ENCODE measurements at places on chromosomes 3 and 15.

DNA sequence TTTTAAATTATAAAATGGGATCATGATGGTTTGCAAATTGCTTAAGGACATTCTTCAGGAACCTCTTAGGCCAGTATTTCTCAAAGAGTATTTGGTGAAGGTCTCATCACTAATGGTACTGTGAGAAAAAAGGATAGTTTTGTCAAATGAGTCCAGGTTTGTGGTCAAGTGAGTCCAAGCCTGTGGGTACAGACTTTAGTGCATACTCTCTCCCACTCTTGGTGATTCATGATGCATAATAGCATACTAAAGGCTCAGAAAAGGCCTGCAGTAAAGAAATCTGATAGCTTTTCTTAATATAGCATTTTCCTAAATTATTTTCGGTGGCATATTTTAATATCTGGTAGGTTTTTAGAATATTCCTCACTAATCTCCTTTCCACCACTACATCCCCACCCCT, 20.0 kb downstream of the BOC start:
- no peak for DNase-seq

DNA sequence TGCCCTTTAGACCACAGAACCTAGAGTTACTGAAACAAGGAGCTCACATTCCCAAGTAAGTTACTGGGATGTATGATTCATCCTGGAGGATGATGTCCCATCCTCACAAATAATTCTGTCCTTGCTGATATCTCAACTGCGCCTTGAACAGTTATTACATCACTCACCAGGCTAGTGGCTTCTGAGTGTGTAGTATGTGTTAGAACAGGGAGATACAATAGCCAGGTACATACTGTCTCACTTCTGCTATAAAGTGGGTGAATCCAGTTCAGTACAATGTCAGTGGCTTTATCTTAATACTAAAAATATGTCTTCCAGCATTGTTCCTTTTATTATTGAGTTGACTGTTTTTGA, 483.2 kb upstream of the FRG2C start:
- DNase-seq, result no peak

- DNase-seq, result no peak
Observed at GRCh38 chr3:194604837-194605236, 28.4 kb downstream of the TMEM44 start.

DNA sequence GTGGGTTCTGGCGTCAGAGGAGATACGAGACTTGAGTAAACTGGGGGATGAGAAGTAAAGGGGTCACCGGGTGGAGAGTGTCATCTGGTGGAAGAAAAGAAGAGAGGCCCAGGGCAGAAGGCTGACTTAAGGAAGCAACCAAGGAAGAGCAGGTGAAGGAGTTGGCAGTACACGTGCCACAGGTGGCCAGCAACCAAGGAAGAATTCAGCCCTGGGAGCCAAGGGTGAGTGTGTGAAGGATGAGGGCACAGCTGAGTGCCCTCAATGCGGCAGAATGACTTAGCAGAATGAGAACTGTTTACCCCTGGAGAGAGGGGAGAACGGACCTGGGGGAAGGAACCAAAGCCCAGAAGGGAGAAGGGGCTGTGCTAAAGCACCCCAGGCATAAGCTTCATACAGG, 71.3 kb downstream of the WHAMM start:
- DNase-seq, result no peak

GRCh38 chr15:29962407-29962806, 120.3 kb upstream of the GOLGA8J start:
- DNase-seq, result no peak

DNA sequence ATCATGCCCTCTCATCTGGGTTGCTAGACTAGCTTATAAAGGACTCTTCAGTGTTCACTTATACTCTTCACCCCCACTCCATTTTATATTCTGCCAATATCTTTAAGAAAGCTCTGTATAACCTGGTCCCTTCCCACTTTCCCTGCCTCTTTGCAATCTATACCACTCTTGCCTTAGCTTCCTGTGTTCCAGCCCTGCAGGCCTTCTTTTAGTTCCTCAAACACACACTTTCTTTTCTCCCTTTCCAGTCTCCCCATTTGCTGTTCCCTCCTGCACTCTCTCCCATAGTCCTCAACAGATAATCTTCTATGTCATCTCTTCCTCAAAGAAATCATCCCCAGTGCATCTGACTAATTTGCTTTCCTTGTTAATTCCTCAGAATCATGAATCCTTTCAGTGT, 28.7 kb downstream of the SENP8 start:
- no peak for DNase-seq

- DNase-seq, result no peak
Observed at GRCh38 chr3:42730294-42730693, 27.7 kb upstream of the HHATL start.

- DNase-seq, result no peak
Observed at GRCh38 chr15:91126080-91126479, 26.0 kb downstream of the SV2B start.

GRCh38 chr3:27903446-27903845, 181.3 kb upstream of the EOMES start:
- no peak for DNase-seq

DNA sequence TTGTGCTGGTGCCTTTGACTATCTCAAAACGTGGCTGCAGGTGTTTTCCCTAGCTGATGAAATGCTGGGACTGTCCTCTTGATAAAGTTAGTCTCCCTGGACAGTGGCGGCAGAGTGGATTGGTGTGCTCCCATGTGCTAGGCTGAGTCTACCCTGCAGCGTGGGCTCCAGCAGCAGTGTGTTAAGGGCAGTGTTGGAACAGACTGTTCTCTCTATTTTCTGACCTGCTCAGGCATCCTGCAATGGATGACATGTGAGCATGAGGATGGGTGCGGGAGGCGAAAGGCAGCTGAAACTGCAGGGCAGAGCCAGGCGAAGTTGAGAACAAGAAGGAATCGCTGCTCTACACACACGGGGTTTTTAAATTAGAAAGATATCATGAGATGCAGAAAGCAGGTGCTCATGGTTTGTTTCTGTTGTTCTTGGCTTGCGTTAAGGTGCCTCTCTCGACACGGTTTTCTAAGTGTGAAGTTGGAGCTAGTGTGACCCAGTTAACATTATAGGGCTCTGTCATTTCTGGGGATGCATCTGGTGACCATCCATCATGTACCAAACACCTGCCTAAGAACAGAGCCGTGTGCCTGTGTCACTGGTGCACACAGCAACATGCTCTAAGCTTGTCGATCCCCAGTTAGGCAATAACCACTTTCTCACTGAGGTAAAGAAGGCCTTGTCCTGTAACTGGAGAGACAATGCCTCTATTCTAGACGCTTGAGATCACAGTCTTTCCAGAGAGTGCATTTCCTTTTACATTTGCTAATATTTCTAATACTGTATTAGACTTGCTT, 44.3 kb downstream of the SLCO3A1 start:
- DNase-seq, result no peak

DNA sequence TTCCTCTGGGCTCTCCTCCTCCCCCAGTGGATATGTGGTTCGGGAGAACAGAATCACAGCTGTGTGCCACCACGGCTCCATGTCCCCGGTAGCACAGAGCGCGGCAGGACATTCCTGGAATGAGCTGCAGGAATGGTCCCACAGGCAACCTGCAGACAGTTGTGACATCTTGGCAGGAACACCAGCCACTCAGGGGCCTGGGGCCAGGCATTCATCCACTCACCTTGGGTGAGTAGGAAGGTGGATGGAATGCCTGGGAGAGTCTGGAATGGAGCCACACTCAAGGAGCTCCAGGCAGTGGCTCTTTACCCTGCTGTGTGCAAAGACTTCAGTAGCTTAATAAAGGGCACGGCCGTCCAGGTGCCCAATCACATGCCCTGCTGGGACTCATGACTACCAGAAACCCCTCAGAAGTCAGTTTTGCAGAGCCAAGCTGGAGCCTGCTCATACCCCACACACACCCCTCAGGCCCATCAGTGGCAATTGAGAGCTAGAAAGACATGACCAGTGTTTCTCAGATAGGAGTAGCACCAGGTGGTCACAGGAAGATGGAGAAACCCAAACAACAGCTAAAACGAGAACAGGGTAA, 117.3 kb upstream of the PRR20G start:
- DNase-seq, result no peak

DNA sequence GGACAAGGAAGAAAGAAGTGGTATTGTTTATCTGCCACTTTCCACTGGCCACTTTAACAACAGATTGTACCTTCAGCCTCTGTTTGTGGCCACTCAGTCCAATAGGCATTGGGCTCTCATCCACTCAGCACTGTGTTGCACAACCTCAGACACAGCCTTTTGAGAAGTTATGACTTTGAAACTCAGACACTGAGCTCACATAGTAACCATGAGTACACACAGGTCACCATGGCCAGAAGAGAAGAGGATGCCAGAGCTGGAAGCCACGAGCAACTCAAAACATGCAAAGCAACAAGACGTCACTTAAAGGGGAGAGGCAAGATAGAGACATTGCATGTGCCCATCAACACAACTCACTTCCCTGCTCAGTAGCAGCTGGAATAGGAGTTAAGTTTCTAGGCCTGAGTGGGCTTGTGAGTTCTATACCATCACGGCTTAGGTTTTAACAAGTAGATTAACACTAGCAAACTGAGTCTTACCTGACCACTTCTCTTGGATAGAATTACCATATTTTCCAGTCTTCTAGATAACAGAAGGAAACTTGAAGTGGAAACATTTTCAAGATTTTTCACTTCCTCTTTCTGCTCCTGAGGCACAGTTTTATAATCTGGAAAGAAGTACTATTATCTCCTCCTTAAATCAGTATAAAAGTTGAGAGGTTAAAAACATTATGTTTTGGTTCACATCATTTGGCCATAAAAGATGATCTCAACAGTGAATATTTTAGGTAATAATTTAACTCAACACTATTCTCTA, 103.5 kb downstream of the IMPG2 start:
- no peak for DNase-seq

DNA sequence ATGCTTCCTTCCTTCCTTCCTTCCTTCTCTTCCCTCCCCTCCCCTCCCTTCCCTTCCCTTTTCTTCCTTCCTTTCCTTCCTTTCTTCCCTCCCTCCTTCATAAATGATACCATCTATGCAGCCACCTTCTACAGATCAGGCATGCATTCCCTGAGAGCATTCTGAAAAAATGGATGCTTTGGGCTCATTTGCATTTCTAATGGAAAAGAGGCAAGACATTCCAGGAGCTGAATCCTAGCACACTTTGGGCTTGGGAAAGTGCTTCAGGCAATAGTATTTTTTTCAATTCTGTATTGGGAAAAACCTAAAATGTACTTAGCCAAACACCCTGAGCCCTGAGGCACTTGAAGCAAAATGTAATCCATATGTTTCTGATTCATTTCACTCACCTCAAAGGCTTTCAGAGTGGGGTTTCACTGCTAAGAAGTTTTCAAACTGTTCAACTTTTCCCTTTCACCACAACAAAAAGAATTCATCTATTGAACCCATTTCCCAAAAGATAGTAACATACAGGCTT, 220.1 kb upstream of the RORA start:
- DNase-seq, result no peak

DNA sequence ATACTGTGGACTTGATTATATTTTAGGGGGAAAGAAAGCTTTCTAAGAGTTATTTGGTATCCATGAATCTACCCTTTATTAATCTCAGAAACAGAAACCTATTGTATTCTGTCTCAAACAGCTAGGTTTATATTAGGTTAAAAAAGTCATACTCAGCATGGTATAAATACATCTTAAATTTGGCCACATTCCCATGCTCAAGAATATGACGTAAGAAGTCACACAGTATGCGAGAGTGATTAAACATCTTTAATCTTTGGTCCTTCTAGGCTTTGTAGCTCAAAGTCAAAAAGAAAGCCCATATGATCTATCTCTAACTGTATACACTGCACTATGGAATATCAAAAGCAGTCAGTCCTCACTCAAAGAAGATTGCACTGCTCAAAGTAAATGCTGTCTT, 131.4 kb downstream of the EPHA3 start:
- DNase-seq, result no peak

- no peak for DNase-seq
Observed at GRCh38 chr15:63349156-63349555, 32.5 kb downstream of the CA12 start.

GRCh38 chr15:89068325-89068784, 19.9 kb upstream of the ABHD2 start:
- DNase-seq, result no peak

GRCh38 chr15:92418864-92419263, 25.2 kb downstream of the ST8SIA2 start:
- no peak for DNase-seq

DNA sequence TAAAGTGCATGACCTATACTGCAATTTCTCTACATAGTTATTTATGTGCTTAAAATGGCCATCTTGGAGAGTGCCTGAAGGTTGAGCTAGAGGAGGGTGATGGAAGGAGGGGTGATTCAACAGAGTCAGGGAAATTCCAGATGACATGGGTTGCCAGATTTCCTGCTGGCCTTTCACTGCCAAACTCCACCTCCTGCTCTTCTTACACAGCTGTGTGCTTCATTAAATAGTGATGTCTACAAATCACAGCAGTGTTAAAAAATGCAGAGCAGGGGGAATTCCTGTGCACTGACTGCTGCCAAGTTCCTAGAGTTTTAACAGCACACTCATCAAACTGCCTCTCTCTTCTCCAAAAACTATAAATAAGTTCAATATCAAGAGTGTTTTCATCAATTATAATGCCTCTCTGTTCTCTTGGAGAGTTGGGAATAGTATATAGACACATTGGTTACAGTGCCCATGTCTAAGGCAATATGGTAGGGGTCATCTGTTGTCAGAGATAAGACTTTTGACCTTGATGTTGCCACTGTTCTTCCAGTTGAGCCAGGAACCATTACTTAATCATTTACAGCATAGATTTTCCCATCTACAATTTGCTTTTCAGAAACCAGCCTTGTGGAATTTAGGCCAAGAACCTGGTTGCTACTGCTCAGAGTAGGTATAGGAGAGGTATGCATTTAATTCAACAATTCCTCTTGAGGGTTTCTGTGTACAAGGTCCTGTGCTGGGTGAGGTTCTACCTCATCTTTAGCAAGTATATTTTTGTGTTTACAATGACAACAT, 79.6 kb downstream of the TP63 start:
- no peak for DNase-seq

DNA sequence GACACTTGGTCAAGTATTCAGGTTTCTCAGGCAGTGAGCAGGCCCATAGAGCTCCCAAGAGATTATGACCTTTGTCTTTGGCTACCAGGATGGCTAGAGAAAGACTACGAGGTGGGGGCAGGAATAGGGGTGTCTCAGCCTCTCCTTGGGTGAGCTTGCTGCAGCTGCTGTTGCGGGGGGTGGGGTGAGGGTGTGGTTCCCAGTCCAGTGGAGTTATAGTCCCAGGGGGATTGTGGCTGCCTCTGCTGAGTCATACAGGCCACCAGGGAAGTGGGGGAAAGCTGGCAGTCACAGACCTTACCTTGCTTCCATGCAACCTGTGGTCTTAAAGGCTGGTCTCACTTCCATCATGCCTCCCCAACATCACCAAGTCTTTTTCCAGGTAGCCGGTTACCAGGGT, 31.7 kb downstream of the ATP2C1 start:
- no peak for DNase-seq

- no peak for DNase-seq
Observed at GRCh38 chr15:41914411-41914810, 20.6 kb upstream of the SPTBN5 start.

- DNase-seq, result no peak
Observed at GRCh38 chr15:70916531-70916930, 23.9 kb downstream of the LRRC49 start.

GRCh38 chr3:37221407-37221806, 47.0 kb upstream of the LRRFIP2 start:
- no peak for DNase-seq

- no peak for DNase-seq
Observed at GRCh38 chr3:165859061-165859460, 21.8 kb upstream of the BCHE start.

All from amygdala (tissue), 56 donors.